Esophagus (tissue), 2 donors: ENCODE measurements at places on chromosomes 1 and 21. TPM values are rescaled to one million over a fixed set of nuclear protein-coding genes. Genes with fewer than 3 reads are reported as not detected.

TMCO2 gene
- not detected for polyA plus RNA-seq

ST6GALNAC5 gene
- 0.20 TPM for polyA plus RNA-seq

CYP2J2 gene
- 21.4 TPM for polyA plus RNA-seq

TNFRSF18 gene
- polyA plus RNA-seq = 4.3 TPM

SPRR2G gene
- polyA plus RNA-seq = 2.0 TPM

RPL22 gene
- polyA plus RNA-seq = 360 TPM
